Stimulated activated CD4-positive, alpha-beta T cell treated with anti-CD3 and anti-CD28 coated beads, Interleukin-4, amount 100 ng/mL, for 24 hours (primary cell): ENCODE measurements at places on chromosomes 2 and 18.

DNA sequence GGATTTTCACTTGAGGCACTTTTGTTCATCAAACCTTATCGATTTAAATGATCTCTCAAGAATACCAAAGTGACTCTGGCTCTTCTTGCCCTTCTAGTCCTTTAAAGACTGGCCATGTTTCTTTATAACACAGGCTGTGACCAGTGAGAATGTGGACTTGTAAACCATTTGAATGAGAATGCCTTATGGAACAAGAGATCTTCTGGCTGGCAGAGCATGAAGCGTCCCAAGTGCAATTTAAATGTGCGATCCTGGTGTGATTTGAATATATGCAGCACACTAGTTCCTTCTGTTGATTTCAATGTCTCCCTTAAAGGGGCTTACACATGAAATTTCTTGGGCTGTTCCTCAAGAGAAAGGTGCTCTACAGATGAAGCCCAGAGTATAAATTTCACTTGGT is 262.4 kb upstream of the CCDC68 start:
- no peak for DNase-seq

DNA sequence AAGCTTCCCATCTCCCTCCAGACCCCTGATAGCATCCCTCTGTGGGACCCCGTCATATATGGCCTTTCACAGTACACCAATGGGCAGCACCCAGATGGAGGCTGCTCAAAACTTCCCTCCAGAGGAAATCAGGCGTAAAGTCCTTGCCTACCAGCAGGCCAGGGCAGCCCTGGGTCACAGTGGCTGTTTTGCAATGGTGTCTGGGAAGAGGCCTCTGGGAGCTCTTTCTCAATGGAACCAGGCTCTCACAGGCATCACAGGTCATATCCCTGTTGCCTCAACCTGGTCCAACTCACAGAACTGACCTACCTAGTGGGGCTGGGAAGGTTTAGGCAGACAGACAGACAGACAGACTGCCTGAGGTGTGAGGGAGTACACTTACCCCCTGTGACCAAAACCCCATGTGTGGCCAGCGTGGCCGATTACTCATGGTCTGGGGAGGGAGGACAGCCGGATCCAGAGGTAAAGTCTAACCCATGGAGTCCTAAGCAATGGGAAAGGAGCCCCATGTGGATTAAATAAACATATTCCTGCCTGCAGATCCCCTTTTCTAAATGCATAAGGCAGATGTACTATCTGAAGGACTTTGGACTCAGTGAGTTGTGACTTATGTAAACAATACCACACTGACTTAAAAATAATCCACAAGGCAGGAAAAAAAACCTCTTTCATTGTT is 58.2 kb downstream of the BCL2L11 start:
- no peak for DNase-seq

GRCh38 chr2:24913911-24914310 is 6.1 kb downstream of the ADCY3 start:
- no peak for DNase-seq

DNA sequence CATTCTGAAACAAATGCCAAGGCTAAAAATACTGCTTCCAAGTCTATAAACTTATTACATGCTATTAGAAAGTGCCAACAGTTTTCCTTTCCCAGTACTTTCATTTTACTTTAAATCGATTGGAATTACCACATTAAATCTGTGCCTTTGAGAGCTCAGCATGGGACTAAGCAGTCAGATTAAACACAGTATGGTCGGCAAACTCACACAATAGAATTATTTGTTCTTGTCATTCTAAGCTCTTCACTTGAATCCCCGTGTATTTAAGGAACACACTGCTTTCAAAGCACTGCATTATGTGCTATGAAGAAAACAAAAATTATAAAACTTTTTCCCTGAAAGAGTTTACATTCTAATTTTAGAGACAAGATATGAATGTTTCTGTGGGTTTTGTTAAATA is 444.4 kb upstream of the SLC39A10 start:
- no peak for DNase-seq

DNA sequence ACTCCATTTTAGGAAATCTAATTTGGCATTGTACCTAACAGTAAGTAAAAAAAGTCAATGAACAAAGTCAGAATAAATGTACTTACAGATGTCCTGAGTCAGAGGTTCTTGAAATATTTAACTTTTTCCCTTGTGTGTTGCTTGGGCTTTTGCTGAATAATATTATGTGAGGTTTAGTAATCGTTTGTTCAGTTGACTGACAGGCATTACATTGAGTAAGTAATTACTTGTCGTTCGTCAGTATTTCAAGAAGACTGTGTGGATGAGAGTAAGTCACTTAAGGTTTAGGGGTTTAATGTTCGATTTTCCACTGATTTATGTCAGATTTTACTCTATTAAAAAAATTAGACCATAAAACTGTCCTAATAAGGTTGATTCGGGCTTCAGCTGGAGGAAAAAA is 342.9 kb downstream of the LRRTM4 start:
- DNase-seq = no peak

- DNase-seq = no peak
Observed at GRCh38 chr2:220585241-220585640, 957.8 kb downstream of the SLC4A3 start.

DNA sequence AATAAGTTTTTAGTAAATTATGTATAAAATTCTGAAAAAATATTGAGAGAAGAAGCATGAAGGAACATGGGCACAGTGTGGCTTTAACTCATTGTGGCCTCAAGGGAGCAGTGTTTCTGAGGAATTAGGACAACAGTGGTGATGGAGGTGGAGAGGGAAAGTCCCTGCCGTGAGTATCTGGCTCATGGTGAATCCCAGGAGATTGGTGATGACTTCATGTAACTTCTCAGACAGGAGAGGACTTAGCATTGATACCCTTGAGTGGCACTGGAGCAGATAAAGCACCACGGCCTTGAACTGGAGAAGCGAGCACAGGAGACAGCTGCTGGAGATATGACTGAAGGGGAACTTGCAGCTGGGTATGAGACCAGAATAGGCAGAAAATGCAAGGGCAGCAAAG is 35.0 kb upstream of the LRP1B start:
- DNase-seq = no peak

- no peak for DNase-seq
Observed at GRCh38 chr2:19350678-19351401, 7.6 kb downstream of the OSR1 start.

- DNase-seq = no peak
Observed at GRCh38 chr18:52000435-52000834, 339.6 kb upstream of the DCC start.

DNA sequence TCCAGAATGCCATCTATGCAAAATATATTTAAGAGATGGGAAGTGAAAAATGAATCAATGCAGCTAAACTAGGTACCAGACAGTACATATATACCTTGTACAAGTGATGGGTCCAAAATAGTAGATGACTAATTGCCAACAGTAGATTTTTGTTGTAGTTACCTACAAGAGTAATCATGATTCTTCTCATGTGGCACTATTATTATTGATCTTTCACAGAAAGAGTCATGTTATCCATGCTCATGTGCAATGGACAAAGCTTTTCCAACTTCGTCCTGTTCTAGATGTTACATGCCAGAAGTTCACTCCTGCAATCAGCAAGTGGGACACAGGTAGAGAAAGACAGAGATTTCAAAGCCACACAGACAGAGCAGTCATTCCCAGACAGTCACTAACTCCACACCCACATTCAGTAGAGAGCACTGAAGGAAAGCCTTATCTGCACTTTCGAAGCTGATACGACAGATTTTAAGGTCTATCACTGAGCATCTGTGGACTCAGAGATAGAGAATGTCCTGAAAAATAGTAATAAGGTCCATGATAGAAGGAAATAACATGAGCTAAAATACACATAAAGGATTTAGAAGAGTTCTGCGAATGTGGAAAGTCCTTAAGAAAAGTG is 101.6 kb upstream of the ITPRID2 start:
- DNase-seq = no peak

DNA sequence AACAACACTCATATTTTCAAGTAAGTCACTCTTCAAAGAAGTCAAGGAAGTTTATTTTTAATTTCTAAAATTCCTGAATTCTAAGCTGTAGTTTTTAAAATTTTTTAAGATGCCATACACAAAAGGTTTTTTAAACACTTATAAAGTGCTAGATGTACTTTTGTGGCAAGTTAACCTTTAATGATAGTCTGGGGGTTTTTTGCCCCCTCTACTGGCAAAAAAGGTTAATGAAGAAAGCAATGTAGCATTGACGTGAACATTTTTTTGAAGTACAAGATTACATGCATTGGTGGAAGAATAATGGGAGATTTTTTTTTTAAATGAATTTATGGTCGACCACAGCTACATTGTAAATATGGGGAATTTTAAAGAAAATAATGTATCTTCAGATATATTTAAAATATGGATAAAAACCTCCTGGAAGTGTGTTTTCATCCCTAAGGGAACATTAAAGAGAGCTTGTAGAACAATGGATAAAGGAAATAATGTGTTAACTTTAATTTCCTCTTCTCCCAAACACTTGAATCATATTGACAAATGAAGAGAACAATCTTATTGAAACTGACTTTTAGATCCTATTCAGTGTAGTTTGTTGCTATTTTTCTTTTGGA is 12.6 kb downstream of the ITPRID2 start:
- no peak for DNase-seq

DNA sequence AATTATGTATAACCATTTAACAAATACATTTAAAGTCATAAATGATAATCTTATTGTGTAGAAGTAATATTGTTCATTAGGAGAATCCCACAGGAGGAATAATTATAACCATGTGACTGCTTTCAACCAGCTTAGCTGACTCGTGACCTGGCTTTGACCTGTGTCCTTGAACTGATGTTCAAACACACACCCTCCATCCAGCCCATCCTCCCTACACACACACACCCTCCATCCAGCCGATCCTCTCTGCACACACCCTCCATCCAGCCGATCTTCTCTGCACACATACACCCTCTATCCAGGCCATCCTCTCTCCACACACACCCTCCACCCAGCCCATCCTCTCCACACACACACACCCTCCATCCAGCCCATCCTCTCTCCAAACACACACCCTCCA is 83.5 kb downstream of the EIPR1 start:
- no peak for DNase-seq

GRCh38 chr2:45153121-45153520 is 143.9 kb upstream of the SIX2 start:
- DNase-seq = no peak

DNA sequence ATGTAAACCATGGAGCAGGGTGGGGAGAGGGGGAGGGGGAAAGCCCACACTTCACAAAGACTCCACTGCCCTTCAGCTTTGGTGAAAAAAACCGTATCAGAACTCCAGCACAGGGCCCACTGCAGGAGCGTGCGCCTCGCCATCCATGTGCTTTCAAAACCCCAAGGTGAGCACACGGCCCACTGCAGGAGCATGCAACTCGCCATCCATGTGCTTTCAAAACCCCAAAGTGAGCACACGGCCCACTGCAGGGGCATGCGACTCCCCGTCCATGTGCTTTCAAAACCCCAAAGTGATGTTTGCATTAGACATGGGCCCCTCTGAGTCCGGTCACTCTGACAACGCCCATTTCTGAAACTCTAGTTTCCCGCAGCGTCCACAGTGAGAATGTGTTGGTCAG is 7.8 kb downstream of the TXNL4A start:
- DNase-seq = no peak

DNA sequence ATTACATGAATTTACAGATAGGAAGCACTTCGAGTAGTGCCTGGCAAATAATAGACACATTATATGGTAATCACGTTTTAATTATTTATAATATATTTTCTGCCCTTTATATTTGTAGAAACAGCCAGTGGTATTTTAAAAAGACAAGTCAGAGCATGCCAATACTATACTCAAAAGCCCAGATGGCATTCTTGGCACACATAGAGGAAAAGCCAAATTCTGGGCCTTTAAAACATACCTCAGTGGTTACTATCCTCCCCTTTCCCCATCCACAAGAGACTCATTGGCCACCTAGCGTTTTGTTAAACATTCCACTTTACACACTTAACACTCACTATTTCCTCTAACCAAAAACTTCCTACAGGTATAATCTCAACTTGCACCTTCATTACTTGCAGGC is 63.3 kb upstream of the ZNF804A start:
- DNase-seq = no peak

GRCh38 chr2:201235860-201236811 is 24.2 kb upstream of the CASP8 start:
- peak; percentile 56 for DNase-seq
